SJSA1 (cell line): ENCODE measurements at places on chromosomes 4 and X. TPM values are rescaled to one million over a fixed set of nuclear protein-coding genes. Genes with fewer than 3 reads are reported as not detected.
A peak's percentile ranks its signal among the peaks of the same experiment; 100 is the strongest.

- H3K27ac ChIP-seq: no peak overlapping the region
- no peaks in the 10 kb centered on the region for H3K4me1 ChIP-seq
- H3K4me3 ChIP-seq: no peak overlapping the region
- no peaks in the 10 kb centered on the region for H3K27me3 ChIP-seq
These were observed 122.0 kb upstream of the PUDP start for GRCh38 chrX:7269991-7270390.

The NEIL3 gene
- total RNA-seq: 26.8 and 27.3 TPM in 2 replicates

DNA sequence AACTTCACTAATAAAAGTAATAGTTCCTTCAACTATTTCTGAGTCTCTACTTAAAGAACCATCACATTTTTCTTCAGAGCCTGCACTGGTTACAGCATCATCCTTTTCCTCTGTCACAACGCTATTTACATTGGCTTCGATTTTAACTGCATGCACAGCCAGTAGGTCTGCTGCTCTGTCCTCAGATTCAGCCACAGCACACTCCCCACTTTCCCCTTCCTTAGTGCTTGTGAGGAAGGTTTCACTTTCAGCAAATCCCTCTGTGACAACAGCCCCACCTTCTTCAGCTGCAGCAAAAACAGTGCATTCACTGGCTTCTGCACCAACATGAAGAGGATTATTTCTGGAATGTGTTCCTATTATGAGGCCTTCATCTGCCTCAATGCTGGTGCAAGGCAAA is 25.7 kb downstream of the BOD1L1 start:
- no peaks in the 10 kb centered on the region for H3K4me1 ChIP-seq
- peaks cover 24% of the 10 kb centered on the region for H3K36me3 ChIP-seq
- no peak overlapping the region for H3K4me3 ChIP-seq
- DNase-seq: no peak

DNA sequence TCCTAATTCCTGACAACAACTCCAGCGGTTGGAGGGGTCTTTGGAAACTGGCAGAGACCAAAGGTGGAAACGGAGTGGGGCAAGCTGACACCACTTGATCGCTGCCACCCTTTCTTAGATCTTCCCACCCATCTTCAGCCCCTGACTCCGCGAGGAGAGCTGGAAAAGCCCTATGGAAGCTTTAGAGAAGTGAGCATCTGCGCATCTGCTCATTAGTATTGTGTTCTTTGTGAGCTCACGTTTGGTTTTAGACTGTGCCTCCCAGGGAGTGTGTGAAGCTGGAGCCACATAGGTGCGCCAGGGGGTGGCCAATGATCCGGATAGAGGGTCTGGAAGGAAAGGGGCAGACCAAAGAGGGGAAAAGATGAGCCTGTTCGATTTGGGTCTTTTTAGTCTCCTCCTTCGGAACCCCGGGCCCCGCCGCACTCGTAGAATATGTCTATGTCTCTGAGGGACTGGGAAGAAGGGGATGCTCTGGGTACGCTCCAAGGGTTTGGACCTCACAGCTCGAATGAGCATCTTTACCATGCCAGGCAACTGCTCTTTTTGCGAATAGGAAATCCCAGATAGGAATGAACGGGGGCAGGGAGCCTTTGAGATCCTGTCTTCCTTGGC is 578 bp upstream of the DKK2 start:
- H3K4me1 ChIP-seq: peaks cover 33% of the 10 kb centered on the region
- H3K36me3 ChIP-seq: no peaks in the 10 kb centered on the region
- H3K4me3 ChIP-seq: peak overlapping the region; percentile 34

DNA sequence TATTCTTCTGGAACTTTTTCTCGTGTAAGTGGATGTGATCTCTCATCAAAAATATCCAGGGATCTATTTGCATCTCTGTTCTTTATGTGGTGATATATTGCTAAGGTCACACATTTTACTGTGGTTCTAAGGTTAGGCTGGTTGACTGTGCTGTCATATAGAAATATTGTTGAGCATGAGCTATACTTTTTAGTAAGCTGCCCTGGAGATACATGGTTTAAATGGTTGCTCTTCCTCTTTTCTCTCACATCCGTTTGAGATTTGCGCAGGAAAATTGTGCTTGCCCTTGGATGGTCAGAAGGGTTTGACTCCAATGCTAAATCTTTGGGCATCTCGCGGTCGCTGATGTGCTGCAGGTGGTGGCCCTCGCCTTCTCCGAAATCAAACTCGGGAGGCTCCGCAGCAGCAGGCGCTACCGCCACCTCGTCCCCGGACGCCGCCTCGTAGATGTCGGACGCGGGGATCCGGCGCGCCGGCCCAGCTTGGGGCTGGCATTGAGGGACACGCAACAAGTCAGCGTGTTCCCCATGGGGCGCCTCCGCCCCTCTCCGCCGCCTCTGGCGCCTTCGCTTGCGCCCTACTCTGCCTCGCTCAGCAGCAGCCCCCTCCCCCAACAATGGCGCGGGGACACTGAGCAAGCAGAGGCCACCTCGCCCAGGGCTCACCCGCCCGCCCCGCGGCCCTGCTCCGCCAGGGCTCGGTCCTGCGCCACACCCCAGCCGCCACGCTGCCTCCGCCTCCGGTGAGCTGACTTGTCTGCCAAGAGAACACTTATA is 154.5 kb downstream of the MSN start:
- no peaks in the 10 kb centered on the region for H3K36me3 ChIP-seq
- DNase-seq: no peak
- H3K4me1 ChIP-seq: no peaks in the 10 kb centered on the region
- H3K4me3 ChIP-seq: no peak overlapping the region
- no peak overlapping the region for H3K27ac ChIP-seq
- H3K27me3 ChIP-seq: no peaks in the 10 kb centered on the region

GRCh38 chrX:117919755-117920154 is 196.9 kb downstream of the KLHL13 start:
- H3K27me3 ChIP-seq: no peaks in the 10 kb centered on the region
- no peak overlapping the region for H3K27ac ChIP-seq
- no peak overlapping the region for H3K4me3 ChIP-seq
- no peaks in the 10 kb centered on the region for H3K4me1 ChIP-seq
- no peak for DNase-seq

The AMBN gene
- total RNA-seq: not detected in 2 replicates

- H3K36me3 ChIP-seq: no peaks in the 10 kb centered on the region
- H3K4me3 ChIP-seq: no peak overlapping the region
- no peaks in the 10 kb centered on the region for H3K27me3 ChIP-seq
- DNase-seq: no peak
- H3K27ac ChIP-seq: no peak overlapping the region
These were observed 25.2 kb upstream of the FGFR3 start for GRCh38 chr4:1767770-1768366.

The SSX2B gene
- not detected in 2 replicates for total RNA-seq

The GPC3 gene
- 3.8 and 5.7 TPM in 2 replicates for total RNA-seq

- H3K27me3 ChIP-seq: no peaks in the 10 kb centered on the region
- H3K4me3 ChIP-seq: no peak overlapping the region
- no peak for DNase-seq
- no peaks in the 10 kb centered on the region for H3K36me3 ChIP-seq
- no peak overlapping the region for H3K27ac ChIP-seq
- H3K4me1 ChIP-seq: no peaks in the 10 kb centered on the region
These were observed 225.8 kb upstream of the SFRP2 start for GRCh38 chr4:154014407-154015321.

The MAGEB10 gene
- total RNA-seq: not detected in 2 replicates

GRCh38 chrX:47697181-47697580 is 38.2 kb upstream of the UXT start:
- H3K4me3 ChIP-seq: no peak overlapping the region
- no peaks in the 10 kb centered on the region for H3K36me3 ChIP-seq
- H3K27ac ChIP-seq: no peak overlapping the region
- H3K4me1 ChIP-seq: no peaks in the 10 kb centered on the region
- H3K27me3 ChIP-seq: no peaks in the 10 kb centered on the region

DNA sequence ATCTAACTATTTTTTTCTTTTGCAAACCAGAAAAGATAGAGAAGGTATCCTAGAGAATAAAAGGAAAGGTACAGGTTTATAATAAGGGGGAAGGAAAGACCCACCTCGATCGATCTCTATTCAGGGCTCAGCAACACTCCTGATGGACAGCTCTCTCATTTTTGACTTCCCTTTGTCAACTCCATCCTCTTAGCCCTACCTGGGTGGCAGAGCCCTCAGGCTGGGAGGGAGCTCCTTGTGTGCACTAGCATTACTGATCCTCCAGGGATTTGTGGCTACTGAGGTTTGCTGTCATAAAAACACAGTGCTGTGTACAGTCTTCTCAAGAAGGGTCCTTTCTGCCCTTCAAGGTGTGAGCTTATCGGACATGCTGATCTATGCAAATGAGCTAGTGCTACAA is 111.0 kb downstream of the MID1 start:
- H3K4me3 ChIP-seq: no peak overlapping the region
- no peaks in the 10 kb centered on the region for H3K36me3 ChIP-seq
